ENCODE measurements at places on chromosomes 5 and 9. TPM values are rescaled to one million over a fixed set of nuclear protein-coding genes. Genes with fewer than 3 reads are reported as not detected.
A peak's percentile ranks its signal among the peaks of the same experiment; 100 is the strongest.

DNA sequence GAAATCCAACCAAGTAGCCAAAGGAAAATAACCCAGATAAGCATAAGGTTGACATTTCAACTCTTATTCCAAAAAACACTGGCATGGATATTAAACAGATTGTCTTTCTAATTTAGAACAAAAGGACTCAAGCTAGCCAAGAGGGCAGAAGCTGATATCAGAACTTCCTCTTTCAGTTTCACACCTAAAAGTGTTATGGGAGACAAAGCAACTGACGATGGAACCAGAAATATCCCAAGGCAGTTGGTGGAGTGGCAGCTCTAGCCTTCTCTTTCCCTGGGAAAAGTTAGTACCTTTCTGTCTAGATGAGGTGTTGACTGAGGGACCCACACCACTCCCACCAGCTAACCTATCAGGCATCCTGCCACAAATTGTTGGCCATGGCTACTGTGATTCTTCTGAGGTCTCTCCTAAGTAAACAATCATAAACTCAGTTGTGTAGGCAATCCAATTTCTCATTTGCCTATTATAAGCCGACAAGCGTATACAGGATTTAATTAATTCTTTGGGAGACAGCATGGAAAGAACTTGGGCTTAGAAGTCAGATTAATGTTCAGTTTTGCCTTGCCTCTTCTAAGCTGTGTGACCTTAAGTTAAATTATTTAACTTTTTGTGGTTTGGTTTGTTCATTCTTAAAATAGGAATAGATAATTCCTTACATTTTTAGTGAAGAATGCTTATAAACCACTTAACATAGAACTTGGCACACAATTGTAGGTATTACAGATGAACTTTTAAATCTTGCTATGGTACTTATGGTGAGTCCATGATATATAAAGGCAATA is 110.9 kb upstream of the ADAMTSL1 start:
- peak; percentile 24 for DNase-seq

GRCh38 chr9:137150617-137151457 is 11.9 kb downstream of the GRIN1 start:
- no peak for DNase-seq

DNA sequence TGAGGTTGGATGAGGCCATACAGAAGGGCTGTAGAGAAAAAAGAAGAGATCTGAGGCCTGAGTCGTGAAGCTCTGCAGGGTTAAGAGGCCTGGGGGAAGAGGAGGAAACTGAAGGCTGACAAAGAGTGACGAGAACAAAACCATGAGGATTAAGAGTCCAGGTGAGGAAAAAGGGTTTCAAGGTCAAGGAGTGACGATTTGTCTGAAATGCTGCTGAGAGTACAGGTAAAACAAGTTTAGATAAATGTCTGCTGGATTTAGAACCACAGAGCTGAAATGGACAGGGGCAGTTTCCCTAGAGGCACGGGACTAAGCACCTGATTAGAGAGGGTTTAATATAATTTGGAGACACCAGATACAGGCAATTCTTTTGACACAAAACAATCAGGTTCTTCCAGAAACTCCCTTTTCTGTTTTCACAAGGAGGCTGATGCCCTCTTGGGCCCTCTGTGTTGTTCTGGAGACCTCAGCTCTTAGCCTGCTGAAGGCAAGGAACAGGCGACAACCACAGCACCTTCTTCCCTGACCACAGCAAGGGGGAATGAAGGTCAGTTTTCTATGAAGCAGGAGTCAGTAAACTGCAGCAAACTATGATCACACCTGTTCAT is 14.6 kb upstream of the GCNT1 start:
- DNase-seq = no peak

DNA sequence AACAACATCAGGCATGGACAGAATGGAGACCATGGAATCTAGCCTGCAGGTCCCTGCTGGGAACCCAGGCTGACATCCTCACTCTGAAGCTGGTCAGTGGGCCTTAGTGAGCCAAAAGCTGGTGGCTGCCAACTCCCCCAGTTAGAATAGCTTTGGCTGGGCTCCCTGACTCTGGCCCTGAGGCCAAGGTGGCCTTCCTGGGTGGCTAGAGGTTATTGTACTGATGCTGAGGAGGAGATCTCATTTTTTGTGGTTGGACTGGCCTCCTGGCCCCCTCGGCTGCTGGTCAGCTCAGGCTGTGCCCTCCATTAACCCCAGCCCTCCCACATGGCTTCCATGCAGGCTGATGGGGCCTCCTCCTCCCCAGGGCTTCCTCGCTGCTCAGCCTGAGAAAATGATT is 101.2 kb upstream of the PANK3 start:
- no peak for DNase-seq

DNA sequence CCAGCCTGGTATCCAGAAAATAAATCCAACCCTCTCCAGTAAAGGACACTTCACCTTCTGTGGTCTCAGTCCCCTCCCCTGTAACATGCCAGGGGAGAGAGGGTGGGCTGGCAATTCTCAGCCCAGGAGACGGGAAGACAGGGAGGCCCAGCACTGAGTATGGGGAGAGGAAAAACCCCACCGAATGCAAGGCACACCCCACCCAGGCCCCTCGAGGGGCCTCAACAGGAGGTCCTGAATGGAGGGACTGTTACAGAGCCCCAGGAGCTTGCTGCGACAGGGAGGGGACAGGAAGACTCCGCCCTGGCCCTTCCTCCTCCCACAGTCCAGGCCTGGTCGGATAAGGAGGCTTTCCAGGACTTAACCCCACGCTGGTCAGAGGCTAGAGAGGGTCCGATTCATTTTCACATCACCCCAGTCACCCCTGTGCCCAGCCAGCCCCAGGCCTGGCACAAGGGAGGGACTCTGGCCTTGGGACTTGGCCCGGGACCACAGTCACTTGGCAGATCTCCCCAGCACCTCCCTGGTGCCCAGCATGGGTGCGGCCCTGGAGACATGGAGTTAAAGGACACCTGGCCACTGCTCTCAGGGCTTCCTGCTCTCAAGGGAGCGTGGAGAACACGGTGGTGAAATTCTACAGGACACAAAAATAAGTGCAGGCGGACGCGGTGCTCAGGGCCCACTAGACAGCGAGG is 44.9 kb upstream of the STXBP1 start:
- peak; percentile 76 for DNase-seq

GRCh38 chr5:96680759-96681470 is 18.7 kb downstream of the CAST start:
- no peak for DNase-seq

DNA sequence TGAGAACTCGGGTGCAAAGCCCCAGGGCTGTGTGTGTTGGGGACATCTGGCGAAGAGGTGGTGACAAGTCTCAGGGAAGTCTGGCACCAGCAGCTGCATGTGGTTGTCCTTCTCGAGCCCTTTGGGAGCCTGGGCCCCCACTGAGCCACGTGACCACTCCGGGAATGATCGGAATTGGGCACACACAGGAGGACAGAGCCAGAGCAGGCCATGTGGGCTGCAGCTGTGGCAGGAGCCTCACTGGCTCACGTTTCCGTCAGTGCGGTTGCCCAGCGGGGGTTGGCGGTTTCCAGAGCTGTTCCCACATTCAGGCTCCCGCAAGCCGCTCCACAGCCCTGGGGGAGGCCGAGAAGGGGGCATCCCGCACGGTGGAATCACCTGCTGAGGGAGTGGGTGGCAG is 6.8 kb upstream of the CEL start:
- peak; percentile 90 for DNase-seq

DNA sequence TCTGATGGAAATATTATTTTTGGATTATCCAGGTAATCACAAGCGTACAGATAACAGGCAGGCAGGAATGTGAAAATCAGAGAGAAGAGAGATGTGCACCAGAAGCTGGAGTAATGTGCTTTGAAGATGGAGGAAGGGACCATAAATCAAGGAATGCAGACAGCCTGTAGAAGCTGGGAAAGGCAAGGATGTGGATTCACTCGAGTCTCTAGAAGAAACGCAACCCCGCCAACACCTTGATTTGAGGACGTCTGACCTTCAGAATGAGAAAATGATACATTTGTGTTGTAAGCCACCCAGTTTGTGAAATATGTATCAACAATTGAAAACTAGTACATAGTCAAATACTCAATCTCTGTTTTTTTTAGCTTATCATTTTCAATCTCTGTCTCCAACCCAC is 207.6 kb upstream of the MPDZ start:
- no peak for DNase-seq

- DNase-seq = peak; percentile 63
Observed at GRCh38 chr5:169803077-169803981, 166.3 kb downstream of the DOCK2 start.

DNA sequence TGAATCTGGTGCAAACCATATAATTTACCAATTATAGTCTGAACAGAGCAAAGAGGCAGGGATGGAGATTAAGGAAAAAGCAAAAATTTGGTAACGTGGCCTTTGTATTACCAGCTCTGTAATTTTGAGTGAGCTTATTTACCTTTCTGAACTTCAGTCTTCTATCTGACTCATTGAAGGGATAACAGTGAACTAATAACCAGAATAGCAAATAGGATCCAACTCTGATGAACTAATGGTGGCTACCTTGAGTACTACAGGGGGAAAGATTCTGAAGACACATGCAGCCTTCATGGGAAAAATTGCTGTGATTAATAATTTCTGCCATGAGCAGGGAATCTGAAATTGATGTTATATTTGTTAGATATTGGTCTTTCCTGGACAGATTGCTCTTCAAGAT is 23.0 kb upstream of the LARP1 start:
- DNase-seq = no peak

DNA sequence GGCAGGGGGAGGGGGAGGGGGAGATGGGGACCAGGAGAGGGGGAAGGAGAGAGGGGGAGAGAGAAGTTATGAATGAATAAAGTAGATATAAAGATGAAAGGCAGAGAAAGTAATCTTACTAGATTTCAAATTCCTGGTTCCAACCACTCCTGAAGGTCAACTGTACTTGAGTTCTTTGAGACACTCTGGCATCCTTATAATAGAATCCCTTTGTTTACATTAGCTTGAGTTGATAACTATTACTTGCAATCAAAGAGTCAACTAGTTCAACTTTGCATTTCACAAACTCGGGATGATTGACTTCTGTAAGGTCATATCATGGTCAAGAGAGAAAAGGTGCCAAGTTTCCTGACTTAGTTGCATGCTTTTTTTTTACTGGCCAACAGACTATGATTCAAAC is 42.2 kb downstream of the BAAT start:
- no peak for DNase-seq

- DNase-seq = peak; percentile 49
Observed at GRCh38 chr5:139459451-139459934, 3.0 kb downstream of the ECSCR start.

- DNase-seq = peak; percentile 79
Observed at GRCh38 chr5:142280066-142281007, 44.5 kb downstream of the SPRY4 start.

DNA sequence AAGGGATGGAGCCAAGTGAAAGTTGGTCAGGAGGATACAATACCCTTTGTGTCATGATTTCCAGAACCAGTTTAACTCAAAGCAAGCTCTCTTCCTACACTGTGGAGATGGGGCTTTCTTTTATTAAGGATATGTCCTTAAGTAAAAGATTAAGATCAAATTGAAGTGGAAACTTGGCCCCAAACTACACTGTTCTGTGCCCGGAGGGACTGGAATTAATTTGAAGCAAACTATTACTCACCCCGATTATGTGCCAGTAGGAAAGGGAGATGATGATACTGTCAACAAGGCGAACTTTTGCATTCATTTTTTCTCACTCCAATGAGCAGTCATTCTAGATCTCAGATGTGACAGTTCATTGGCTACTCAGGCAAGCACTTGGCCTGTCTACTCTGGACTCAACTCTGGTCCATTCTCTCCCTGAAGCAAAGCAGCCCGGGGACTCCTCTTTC is 186.7 kb downstream of the NTRK2 start:
- no peak for DNase-seq

GRCh38 chr9:129561594-129562281 is 59.2 kb downstream of the C9orf50 start:
- DNase-seq = no peak

- DNase-seq = no peak
Observed at GRCh38 chr5:95081982-95082381, 202.9 kb downstream of the MCTP1 start.

DNA sequence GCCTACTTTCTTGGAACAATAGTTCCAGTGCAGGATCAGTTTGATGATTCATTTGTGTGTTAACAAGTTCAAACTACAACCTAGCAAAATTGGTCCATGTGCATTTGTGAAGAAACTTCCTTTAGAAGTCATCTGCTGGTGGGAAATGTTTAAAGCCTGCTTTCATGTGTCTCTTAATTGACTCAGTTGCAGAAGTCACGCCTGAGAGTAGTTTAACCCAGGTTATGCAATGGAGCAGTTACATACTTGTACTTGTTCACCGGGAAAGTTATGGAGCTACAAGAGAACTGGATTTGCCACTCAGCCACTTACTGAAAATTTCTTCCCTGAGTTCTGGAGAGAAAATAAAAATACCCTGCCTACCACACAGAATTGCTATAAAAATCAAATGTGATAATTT is 1397.8 kb downstream of the PTPRD start:
- DNase-seq = no peak

DNA sequence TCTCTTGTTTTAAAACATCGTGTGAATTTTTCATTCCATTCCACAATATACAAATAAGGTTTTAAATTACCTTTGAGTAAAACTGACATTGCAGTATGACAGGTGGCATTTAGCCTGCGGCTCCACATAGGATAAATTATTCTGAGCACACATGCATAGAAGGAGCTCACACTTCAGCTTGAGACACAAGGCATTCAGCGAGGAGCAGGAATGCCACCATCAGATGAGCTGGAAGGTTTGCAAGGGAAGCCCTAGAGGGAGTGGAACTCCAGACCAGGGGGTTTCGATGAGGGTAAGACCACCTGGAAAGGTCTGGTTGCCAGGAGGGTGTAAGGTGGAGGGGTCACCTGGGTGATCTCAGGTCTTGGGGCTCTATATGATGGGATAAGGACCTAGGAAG is 259.0 kb upstream of the ADRA1B start:
- DNase-seq = no peak

- DNase-seq = no peak
Observed at GRCh38 chr9:123099042-123099441, 65.6 kb downstream of the GPR21 start.

- DNase-seq = no peak
Observed at GRCh38 chr9:107520186-107520585, 30.6 kb upstream of the KLF4 start.

DNA sequence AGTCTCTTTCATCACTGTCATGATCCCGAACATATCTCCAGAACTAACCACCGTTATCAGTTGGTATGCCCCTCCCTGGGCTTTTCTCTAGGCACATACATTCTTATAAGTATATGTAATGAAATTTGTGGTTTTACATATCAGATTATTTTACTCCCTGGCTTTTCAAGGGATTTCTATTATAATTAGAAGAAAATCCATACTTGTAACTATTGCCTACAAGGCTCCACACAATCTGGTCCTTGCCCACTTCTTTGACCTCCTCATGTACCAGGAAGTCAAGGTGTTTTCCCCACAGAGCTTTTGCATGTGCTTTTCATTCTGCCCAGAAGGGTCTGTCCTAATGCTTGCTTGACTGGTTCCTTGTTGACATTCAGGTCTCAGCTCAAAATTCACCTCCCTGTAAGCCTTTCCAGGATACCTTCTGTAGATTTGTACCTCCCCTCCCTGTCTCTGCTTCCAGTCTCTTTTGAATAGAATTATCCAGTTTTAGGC is 33.6 kb upstream of the HSD17B4 start:
- no peak for DNase-seq

ZDHHC11 gene
- total RNA-seq = 40.1 TPM

NDOR1 gene
- total RNA-seq = 5.7 TPM

F12 gene
- total RNA-seq = not detected

RIC1 gene
- total RNA-seq = 8.7 TPM

TRPM6 gene
- 0.32 TPM for total RNA-seq

MEGF10 gene
- 0.37 TPM for total RNA-seq

IL31RA gene
- not detected for total RNA-seq

ARID3C gene
- not detected for total RNA-seq

FAM240B gene
- total RNA-seq = not detected

IFNA2 gene
- total RNA-seq = not detected

NIM1K gene
- 0.20 TPM for total RNA-seq

TTLL11 gene
- 5.8 TPM for total RNA-seq

ALDH1A1 gene
- total RNA-seq = 23.3 TPM

Measured in left ventricle myocardium superior (tissue), 1 donor.